ENCODE measurements at places on chromosomes 1 and 21.
A peak's percentile ranks its signal among the peaks of the same experiment; 100 is the strongest.

DNA sequence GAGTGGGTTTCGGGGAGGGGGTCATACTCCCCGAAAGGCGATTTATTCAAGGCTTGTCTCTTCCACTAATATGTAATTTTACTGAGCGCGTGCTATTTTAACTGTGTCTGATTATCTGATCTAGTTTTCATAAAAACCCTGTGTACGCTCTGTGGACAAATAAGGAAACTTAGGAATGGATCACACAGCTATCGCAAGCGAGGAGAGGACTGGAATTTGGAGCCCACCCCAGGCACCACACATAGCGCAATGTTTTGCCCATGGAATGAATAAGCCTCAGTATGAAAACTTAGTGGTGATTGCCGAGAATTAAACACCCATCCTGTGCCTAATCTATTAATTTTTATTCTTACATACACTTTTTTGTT lies 9.8 kb upstream of the RAB42 start:
- peaks cover 25% of the 10 kb centered on the region for H3K4me1 ChIP-seq
- H3K27ac ChIP-seq: peak overlapping the region; percentile 88
- no peak for DNase-seq
- H3K4me3 ChIP-seq: peak overlapping the region; percentile 90

- peaks cover 25% of the 10 kb centered on the region for H3K27me3 ChIP-seq
- DNase-seq: no peak
- H3K36me3 ChIP-seq: no peaks in the 10 kb centered on the region
- H3K27ac ChIP-seq: no peak overlapping the region
Measured at GRCh38 chr1:99786751-99787501, 20.5 kb upstream of the FRRS1 start.

GRCh38 chr1:15427280-15427666 lies 11.0 kb upstream of the CTRC start:
- peak overlapping the region; percentile 27 for H3K27ac ChIP-seq
- peaks cover 14% of the 10 kb centered on the region for H3K4me1 ChIP-seq
- no peaks in the 10 kb centered on the region for H3K27me3 ChIP-seq
- H3K36me3 ChIP-seq: peaks cover 3% of the 10 kb centered on the region

- no peak overlapping the region for H3K4me3 ChIP-seq
- H3K27ac ChIP-seq: no peak overlapping the region
- no peak for DNase-seq
- H3K4me1 ChIP-seq: no peaks in the 10 kb centered on the region
- no peaks in the 10 kb centered on the region for H3K27me3 ChIP-seq
- peaks cover 13% of the 10 kb centered on the region for H3K36me3 ChIP-seq
Measured at GRCh38 chr1:231571904-231572303, 43.4 kb downstream of the TSNAX start.

DNA sequence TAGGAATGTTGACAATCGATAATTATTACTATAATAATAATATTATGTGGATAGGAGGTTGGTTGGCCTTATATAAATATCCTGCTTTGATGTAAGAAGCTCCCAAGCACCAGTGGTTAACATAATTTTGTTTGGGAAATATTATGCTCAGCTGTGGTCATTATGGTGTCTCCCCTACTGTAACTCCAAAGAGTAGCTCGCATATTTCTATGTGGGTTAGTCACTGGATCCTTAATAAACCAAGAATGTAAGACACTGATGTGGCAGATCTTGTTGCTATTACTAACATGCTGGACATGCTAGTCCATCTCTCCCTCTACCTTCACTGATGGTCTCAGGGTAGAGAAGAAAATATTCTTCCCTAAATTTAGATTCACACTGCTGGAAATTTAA lies 79.2 kb upstream of the RALGPS2 start:
- H3K27me3 ChIP-seq: no peaks in the 10 kb centered on the region
- DNase-seq: no peak
- H3K4me3 ChIP-seq: no peak overlapping the region
- H3K36me3 ChIP-seq: no peaks in the 10 kb centered on the region
- H3K27ac ChIP-seq: no peak overlapping the region

DNA sequence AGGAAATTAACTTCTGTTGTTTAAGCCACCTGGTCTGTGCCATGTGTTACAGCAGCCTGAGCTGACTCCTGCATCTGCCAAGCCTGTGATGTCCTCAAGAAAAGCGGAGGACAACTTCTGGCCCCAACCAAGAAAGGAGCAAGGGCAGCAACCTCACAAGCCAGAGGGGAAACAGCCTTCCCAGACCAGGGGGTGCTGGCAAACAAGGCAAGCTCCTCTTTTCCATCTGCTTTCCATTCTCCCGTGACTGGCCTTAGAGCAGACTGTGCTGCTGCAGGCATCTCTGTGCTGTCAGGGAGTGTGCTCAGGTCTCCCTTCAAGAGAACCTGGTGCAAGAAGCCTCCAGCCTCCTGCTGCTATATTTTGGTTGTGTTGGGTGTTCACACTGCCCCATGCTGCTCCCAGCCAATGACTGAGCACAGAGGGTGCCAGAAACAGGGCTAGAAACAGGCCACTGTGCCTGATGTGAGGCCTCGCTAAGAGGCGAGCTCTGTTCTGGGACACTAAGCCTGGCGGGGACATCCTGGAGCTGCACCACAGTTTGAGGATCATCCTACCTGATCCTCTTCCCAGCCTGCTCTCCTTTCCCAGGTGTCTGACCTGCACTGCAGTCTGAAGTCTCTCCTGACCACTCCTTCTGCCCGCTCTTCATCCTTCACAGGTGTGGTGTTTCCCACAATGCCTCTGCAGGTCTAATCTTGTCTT lies 27.5 kb upstream of the SLAMF9 start:
- peak; percentile 68 for DNase-seq
- no peaks in the 10 kb centered on the region for H3K4me1 ChIP-seq
- H3K4me3 ChIP-seq: no peak overlapping the region

- H3K36me3 ChIP-seq: peaks cover 7% of the 10 kb centered on the region
- H3K27ac ChIP-seq: peak overlapping the region; percentile 6
- no peaks in the 10 kb centered on the region for H3K27me3 ChIP-seq
- peaks cover 13% of the 10 kb centered on the region for H3K4me1 ChIP-seq
- H3K4me3 ChIP-seq: no peak overlapping the region
- DNase-seq: no peak
Measured at GRCh38 chr1:60483509-60483908, 409.9 kb upstream of the C1orf87 start.

DNA sequence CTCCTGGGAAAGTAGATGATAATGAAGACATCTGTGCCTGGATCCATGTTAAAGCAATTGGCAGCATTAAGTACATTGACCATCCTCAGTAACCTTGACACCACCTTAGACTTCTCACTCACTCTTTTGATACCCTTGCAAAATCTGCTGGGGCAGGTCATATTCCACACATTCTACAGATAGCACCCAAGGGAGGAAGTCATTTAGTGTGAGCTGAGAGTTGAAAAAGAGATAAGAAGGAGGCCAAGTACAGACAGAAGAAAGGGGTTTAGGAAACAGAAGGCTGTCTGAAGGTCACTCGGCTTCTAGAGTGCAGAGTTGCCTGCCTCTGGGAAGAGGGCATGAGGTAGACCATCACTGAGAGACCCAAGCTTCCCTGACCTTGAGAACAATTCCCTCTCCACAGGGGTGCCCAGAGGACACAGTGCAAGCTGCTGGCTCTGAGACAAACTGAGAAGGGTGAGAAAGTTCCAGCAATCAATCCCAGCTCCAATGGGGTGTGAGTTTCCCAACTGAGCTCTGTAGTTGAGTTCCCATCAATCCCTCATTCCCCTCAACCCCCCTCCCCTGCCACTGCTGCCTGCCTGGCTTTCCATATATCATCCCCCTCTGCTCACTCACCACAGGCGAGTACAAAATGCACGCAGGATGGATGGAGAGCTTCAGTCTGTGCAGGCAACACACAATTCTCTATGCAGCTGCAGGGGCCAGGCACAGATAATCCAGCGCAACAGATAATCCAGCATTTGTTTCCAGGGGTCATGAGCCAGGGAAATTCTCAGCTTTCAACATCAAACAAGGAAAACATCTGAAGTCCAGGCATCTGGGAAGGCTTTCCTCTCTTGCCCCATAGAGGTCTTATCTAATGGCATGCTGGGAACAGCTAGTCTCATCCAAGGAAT lies 7.4 kb upstream of the MOB3C start:
- no peak overlapping the region for H3K4me3 ChIP-seq
- H3K27me3 ChIP-seq: no peaks in the 10 kb centered on the region
- no peak overlapping the region for H3K27ac ChIP-seq
- H3K4me1 ChIP-seq: peaks cover 18% of the 10 kb centered on the region
- DNase-seq: no peak

DNA sequence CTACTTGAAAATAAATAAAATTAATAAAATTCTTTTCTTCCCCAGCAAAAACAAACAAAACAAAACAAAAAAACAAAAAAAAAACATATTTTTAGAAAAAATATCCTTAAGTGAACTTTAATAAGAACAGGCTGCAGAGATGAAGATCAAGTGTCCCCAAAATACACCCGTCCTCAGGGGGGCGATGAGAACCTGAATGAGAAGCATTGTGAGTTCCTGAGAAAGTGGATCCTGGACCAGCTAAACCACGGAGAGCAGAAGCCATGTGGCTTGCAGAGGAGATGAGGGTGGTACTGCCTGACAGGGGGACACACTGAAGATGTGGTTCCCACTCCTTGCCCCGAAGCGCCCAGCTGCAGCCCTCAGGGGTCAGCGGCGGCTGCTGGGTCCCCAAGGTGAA lies 89.3 kb downstream of the ITPKB start:
- H3K27ac ChIP-seq: no peak overlapping the region
- DNase-seq: no peak
- H3K36me3 ChIP-seq: peaks cover 18% of the 10 kb centered on the region
- H3K27me3 ChIP-seq: no peaks in the 10 kb centered on the region

DNA sequence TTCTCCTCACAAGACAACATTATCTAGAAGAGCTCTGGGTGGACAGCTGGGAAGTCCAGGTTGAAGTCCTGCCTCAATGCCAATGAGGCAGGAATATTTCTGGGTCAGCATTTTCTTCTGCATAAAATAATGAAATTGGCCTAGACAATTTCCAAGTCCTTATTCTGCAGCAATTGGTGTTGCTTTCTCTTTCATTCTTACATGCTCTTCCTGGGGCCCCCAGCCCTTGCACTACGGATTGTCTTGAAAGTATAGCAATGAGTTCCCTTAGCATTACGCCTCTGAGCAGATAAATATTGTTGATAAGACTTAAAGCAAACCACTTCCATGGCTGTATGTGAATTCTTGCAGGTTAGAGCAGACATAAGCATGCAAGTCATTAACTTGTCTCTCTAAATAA lies 188.5 kb downstream of the TGFBR3 start:
- H3K27me3 ChIP-seq: no peaks in the 10 kb centered on the region
- no peak overlapping the region for H3K4me3 ChIP-seq
- H3K36me3 ChIP-seq: peaks cover 34% of the 10 kb centered on the region
- H3K4me1 ChIP-seq: peaks cover 57% of the 10 kb centered on the region
- H3K27ac ChIP-seq: no peak overlapping the region

DNA sequence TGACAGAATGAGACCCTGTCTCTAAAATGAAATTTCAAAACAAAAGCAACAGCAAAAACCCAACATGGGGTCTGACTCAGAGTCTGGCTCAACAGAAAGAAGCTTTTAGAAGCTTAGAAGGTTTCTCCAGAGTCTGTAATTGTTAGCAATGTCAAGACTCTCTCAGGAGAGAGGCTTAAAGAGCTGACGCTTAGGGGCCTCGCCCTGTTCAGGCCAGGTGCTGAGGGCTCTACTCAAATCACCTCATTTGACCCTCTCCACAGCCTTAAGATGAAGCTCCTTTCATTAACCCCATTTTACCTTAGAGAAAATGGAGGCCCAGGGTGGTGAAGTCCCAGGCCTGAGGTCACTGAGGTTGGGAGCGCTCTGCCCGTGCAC lies 5.3 kb upstream of the KIF17 start:
- no peak overlapping the region for H3K27ac ChIP-seq
- H3K4me1 ChIP-seq: no peaks in the 10 kb centered on the region
- no peak overlapping the region for H3K4me3 ChIP-seq
- H3K36me3 ChIP-seq: no peaks in the 10 kb centered on the region

GRCh38 chr1:30253807-30254440 lies 469.5 kb downstream of the MATN1 start:
- no peaks in the 10 kb centered on the region for H3K36me3 ChIP-seq
- H3K27me3 ChIP-seq: no peaks in the 10 kb centered on the region
- DNase-seq: no peak

DNA sequence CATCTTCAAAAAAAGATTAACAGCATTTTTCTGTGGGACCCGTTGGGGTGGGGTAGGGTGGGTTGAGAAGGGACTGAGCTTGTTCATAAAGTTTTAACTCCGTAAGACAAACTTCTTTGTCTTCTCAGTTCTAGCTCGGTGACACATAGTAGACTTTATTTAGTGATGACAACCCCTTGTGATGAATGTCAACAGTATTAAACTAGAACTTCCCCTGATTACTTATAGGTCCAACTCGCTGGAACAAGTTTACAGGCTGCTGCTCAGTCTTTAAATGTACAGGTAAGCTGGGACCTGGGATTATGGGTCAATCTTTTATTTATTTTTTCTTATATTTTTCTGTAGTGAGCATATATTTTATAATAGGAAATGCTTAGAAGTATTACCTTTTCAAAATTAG lies 148.4 kb downstream of the CD247 start:
- H3K4me3 ChIP-seq: no peak overlapping the region
- peaks cover 26% of the 10 kb centered on the region for H3K36me3 ChIP-seq
- no peaks in the 10 kb centered on the region for H3K27me3 ChIP-seq

- no peak overlapping the region for H3K4me3 ChIP-seq
- H3K4me1 ChIP-seq: peaks cover 14% of the 10 kb centered on the region
- H3K27ac ChIP-seq: no peak overlapping the region
- H3K27me3 ChIP-seq: no peaks in the 10 kb centered on the region
- DNase-seq: no peak
- H3K36me3 ChIP-seq: peaks cover 38% of the 10 kb centered on the region
Measured at GRCh38 chr1:63653976-63654375, 60.8 kb downstream of the PGM1 start.

DNA sequence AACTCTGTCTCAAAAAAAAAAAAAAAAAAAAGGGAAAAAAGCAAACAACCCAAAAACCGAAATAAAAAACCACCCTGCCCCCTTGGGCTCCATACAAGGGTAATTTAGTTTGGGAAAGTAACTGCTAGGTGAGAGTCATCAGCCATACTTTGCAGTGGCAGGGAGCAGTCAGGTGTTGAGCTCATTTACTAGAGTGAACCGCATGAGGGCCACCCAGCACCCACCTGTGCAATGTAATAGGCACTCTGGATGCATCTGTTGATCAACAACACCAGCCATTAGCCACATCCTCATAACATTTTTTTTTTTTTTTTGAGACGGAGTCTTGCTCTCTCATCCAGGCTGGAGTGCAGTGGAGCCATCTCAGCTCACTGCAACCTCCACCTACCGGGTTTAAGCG lies 9.1 kb downstream of the INAVA start:
- no peak for DNase-seq
- H3K27me3 ChIP-seq: no peaks in the 10 kb centered on the region
- H3K4me3 ChIP-seq: no peak overlapping the region
- H3K4me1 ChIP-seq: peaks cover 3% of the 10 kb centered on the region

DNA sequence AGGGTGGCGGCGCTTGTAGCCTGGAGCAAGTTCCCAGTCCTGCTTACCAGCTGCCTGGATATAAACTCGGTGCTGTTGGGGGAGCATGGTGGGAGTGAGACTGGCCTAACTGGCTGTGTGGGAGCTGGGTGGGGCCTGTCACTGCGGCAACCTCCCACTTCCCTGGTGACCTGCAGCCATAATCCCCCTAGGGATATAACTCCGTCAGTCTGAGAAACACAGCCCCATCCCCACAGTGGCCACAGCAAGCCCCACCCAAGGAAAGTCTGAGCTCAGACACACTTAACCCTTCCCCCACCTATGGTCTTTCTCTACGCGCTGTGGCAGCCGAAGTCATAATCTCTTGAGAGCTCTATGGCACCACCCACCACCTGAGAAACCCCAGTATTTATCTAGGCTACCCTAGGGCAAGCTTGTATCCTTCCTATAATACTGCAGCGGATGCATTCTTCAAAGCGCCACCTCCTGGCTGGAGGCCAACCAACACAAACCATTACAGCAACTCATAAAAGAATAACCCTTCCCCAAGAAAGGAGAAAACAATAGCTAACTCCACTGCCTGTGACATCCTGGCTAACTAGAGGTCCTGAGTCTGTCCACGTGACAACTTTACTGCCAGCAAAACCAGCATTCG lies 57.4 kb downstream of the ZNF648 start:
- peaks cover 2% of the 10 kb centered on the region for H3K4me1 ChIP-seq
- no peaks in the 10 kb centered on the region for H3K27me3 ChIP-seq
- H3K4me3 ChIP-seq: no peak overlapping the region
- no peak overlapping the region for H3K27ac ChIP-seq

Data from osteocyte (in vitro differentiated cells).